NT2/D1 (cell line): ENCODE measurements at places on chromosomes 4 and X.

GRCh38 chr4:8391972-8392371 is 48.6 kb downstream of the ACOX3 start:
- no peak for DNase-seq

- no peak for DNase-seq
Observed at GRCh38 chr4:16674082-16674481, 224.4 kb downstream of the LDB2 start.

GRCh38 chr4:100566396-100566795 is 48.6 kb upstream of the EMCN start:
- no peak for DNase-seq

- DNase-seq = no peak
Observed at GRCh38 chr4:159216834-159217233, 114.0 kb downstream of the RAPGEF2 start.

GRCh38 chr4:76680952-76681351 is 217.0 kb downstream of the SOWAHB start:
- DNase-seq = no peak

- DNase-seq = no peak
Observed at GRCh38 chr4:132865922-132866321, 283.2 kb upstream of the PCDH10 start.

GRCh38 chrX:17440258-17440657 is 65.3 kb downstream of the NHS start:
- DNase-seq = no peak

GRCh38 chr4:4712800-4713528 is 146.5 kb upstream of the MSX1 start:
- peak; percentile 63 for DNase-seq

DNA sequence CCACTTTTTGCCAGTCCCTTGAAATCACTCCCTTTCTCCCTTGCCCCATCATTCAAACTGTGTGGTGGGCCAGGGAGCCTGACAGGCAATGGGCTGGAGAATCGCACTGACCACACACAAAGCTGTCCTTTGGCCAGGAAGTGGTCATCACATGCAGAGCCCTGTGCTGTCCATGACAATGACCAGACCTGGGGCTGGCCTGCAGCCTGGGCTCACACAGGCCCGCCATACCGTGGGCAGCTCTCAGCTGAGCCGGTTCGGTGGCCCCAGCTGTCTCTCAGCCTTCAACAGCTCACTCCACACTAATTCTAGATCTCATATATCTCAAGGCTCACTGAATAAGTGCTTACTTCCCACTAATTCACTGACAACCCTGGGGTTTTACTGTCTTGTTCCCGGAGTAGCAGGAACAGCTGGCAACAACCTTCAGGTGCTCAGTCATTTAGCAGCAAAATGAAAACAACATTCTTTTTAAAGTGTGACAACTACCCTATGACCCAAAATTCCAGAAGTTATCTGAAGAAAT is 48.0 kb downstream of the USP46 start:
- no peak for DNase-seq

GRCh38 chr4:112517067-112517634 is 1.2 kb upstream of the NEUROG2 start:
- no peak for DNase-seq

DNA sequence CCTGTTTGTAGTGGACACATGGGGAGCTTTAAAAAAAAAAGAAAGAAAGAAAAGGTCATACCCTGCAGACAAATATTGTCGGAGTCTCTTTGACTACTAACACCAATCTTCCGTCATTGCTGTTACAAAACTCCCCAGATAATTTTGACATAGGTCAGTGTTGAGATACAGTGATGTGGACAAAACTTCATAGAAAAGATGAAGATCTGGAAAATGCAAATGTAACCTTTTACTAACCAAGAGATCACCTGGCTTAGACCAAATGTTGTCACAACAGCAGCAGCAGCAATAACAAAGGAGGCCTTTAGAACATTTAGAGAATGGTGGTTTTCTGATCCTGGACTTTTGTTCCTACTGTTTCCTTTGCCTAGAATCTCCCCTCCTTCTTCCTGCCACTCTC is 8.1 kb upstream of the COMMD8 start:
- DNase-seq = no peak

DNA sequence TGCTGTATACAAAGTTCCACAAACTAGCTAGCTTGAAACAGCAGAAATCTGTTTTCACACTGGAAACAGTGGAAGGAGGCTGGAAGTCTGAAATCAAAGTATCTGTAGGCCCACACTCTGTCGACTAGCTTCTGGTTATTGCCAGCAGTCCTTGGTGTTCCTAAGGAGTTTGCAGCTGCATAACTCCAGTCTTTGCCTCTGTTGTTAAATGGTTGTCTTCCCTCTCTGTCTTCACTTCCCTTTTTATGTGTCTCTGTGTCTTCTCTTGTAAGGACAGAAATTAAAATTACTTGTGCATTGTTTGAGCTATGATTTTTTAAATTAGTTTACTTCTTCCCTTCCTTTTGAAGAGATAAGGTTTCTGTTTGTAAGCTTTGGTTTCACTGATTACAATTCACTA is 8.2 kb downstream of the MTHFD2L start:
- DNase-seq = no peak

DNA sequence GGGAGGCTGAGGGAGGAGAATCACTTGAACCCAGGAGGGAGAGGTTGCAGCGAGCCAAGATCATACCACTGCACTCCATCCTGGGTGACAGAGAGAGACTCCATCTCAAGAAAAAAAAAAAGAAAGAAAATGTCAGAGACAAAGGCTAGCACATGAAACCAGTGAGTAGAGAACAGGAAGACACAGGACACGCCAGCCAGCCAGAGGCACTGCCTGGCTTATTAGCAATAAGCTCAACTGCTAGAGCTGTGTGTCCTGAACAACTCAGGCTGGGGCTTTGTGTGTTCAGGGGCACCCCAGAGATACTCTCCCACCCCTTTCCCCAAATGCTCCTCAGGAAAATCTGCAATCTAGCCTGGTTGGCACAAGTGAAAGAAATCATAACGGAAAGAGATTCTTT is 60.0 kb downstream of the RHOH start:
- DNase-seq = no peak

DNA sequence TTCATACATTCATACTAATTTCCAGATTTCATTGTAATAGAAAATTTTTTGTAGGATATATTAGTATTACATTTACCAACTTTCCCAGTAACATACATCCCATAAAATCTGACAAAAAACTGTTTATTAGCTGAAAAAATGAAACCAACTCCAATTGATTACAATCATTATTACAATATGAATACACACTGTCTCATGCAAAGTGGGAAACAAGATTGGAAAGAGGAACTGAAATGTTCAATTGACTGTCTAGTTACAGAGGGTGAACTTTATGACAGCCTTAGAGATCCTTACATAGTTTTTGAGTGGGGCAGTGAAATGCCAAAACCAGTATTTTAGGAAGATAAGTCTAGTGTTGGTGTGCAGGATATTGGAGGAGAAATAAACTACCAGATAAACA is 2.3 kb upstream of the AMBN start:
- no peak for DNase-seq
